AG10803 (cell line): ENCODE measurements at places on chromosomes 5 and 9.

DNA sequence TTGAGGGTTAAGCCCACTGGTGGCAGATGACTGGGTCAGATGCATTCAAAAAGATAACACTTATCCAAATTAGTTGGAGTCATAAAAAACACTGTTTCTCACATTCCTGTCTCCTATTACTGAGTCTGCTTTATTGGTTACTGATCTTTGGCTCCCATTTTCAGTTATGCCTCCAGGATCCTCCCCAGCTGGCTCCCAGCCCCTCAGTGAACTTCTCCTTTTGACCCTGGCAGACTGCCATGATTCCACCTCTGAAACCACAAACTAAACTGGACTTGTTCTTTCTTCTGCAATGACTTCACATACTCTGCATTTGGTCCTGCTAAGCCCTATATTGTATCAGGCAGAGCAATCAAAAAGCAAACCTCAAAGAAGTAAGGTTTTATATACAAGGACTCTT, 860.8 kb upstream of the DMAC1 start:
- DNase-seq = no peak

DNA sequence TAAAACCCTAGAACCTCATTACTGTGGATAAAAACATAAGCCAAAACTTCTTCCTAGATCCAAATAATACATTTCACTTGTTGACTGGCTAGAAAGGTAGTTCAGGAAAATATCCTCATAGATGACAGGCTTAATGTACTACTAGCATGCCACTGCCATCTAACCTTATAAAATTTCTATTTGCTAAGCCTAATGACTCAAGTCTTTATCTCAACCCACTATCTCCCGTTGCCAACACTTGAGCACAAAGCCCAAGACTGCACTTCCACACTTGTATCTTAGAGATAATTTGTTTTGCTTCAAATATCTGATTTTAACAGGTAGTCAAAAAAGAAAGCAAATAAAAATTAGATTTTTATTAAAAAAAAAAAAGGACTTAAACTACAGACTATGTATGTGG, 42.7 kb downstream of the FBXL17 start:
- DNase-seq = no peak

GRCh38 chr5:1545126-1545804, 21.5 kb upstream of the LPCAT1 start:
- no peak for DNase-seq

DNA sequence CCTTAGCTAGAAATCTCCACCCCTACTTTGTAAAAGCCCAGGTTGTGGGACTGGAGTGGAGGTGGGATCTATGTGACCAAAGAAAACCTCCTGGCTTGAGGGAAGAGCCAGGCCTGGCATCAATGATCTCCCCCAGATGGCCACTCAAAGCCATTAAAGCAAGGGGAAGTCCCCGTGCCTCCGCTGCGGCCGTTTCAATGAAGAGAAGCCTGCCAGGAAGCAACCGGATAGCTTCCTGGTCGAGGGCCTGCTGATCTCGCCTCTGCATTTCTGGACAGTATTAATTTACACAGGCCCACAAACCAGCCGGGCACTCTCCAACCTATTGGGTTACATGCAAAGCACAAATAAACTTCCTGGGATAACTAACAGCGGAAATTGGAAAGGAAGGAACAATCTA, 160.5 kb upstream of the MSX2 start:
- no peak for DNase-seq

- DNase-seq = no peak
These were observed 469.0 kb downstream of the CDH9 start for GRCh38 chr5:26569241-26569928.

DNA sequence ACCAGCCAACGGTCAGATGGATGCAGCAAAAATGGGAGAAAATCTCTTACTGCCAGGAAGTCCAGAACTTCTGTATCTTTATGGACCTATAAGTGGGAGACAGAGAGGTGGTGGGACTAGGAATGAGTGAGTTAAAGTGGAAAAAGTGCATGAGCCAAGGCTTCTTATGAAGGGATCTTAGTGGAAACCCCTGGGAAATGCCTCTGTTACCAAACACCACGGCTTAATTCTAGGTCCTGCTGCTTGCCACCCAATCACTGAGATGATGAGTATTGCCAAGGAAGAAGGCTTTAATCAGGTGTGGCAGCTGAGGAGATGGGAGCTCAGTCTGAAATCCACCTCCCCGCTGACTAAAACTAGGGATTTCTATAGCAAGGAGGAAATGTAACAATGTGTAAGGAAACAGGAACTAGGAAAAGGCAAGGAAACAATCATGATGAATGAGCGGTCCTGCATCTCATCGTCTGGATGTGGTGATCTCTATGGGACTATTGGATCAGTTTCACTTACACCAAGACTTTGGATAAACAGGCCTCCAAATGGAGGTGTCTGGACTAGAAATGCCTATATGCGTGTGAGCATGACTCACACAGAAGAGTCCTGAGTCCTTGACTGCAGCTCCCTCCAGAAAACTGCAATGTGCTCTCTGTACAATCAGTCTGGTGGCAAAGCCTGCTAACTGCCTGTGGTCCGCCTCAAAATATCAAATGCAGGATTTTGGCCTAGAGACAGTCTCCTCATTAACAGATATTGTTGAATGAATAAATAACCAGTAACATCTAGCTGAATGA, 98.2 kb upstream of the PRR16 start:
- DNase-seq = no peak

GRCh38 chr5:30499402-30499801, 694.1 kb upstream of the CDH6 start:
- no peak for DNase-seq

- DNase-seq = no peak
These were observed 47.8 kb downstream of the C9orf57 start for GRCh38 chr9:72012646-72013045.

DNA sequence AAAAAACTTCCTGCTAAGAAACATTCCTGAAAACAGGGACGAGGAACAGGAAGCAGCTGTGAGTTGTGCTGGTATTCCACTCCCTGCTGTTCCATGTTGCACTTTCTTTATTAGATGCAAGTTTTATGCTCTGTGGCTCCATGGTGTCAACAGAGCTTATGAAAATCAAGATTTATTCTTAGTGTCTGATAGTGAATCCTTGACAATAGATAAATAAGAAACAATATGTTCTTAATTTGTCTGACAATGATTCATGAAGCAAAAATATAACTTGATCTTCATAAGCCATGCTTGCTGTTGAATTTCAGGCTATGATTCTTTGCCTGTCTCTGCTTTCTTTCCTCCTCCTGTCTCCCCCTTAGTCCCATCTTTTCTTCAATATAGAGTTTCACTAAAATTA, 119.6 kb downstream of the DROSHA start:
- DNase-seq = peak; percentile 54

GRCh38 chr5:10854506-10855277, 93.7 kb upstream of the DAP start:
- peak; percentile 70 for DNase-seq

DNA sequence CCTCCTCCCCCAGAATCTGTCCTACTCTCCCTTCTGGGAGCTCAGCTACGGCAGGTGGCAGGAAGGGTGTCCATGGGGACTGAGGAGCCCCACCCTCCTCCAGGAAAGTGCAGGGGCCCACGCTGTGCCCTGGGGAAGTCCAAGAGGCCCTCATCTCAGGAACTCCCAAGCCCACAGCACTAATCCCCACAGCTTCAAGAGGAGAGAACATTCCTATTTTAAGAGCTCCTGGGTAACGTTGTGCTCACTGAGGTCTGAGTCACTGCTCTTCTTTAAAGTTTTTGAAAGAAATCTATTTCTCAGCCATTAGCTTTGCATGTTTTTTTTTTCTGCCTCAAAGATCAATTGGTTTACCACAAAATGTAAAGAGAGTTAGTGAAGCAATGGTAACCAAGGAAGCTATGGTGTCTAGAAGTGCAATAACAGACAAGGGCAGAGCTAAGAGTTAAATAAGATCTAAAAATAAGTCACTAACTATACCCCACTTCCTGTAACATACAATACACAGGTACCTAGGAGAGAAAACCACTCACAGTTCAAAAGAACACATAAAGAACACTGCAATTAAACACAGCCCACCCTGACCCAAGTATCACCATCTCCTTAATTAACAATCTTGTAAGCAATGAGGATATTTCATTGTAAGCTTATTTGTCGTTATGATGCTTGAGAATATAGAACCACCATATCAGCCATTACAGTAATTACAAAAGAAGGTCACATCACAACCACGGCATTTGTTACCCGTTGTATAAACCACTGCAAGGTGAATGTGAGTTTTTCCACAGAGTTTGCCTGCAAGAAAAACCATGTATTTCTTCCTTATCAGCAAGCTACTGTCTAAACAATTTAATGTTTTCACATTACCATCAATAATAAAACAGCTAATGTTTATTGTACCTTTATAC, 382.3 kb upstream of the SLC30A5 start:
- no peak for DNase-seq

GRCh38 chr9:13728917-13729811, 449.7 kb upstream of the MPDZ start:
- no peak for DNase-seq

DNA sequence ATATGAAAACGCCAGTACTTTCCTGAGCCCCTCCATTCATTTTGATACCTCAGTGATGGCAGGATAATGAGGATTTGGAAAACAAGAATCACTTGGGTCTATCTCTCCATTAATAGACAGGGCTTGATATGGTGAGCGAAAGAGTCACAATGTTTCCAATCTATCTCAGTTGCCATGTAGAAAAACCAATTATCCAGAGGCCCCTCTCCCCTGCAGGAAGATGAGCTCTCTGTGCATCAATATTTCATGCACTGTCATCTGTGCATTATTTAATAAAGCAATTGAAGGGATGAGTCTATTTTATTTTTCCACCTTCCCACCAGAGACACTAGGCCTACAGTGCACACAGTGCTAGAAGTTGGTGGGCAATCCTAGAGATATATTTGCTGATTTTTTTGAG, 326.9 kb downstream of the SPOCK1 start:
- no peak for DNase-seq

DNA sequence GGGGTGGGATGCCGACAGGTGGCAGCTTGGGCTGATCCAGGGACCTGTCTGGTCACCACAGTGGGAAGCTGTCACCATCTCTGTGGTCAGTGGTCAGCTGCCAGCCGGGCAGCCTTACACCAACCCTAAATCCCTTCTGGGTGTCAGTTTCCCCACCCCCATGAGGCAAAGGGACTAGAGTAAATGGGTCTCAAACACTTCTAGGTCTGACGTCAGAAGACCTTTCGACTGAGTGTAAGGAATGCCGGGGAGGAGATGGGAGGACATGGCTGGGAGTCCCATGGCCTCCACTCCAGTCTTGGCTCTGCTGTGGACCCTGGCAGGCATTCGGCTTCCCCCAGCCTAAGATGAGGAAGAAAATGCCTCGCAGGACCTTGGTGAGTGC, 40.3 kb upstream of the SLC25A51 start:
- DNase-seq = no peak

GRCh38 chr5:40627706-40628105, 52.0 kb upstream of the PTGER4 start:
- peak; percentile 38 for DNase-seq

DNA sequence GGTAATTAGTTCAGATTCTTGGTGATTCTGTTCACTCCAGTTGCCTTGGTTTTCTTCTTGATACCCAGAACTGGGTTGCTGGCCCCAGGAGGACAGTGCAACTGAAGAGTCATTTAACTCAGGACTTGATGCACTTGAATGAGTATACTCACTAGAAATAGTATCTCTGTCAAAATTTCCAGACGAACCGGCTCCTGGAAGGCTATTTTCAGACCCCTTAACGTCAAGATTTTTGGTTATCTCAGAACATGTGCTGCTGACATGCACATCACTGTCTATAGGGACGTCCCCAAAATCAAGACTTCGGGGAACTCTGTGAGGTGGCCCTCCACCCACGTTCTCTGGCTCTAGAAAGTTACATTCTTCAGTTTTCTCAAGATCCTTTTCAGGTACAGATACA, 56.7 kb upstream of the PCA3 start:
- no peak for DNase-seq

GRCh38 chr5:55027595-55027994, 3.5 kb downstream of the GZMK start:
- DNase-seq = no peak

- no peak for DNase-seq
These were observed 77.6 kb upstream of the SARDH start for GRCh38 chr9:133815781-133816180.

- peak; percentile 35 for DNase-seq
These were observed 111.6 kb downstream of the ZNF608 start for GRCh38 chr5:124634741-124635323.

GRCh38 chr9:105438141-105438806, 9.6 kb upstream of the FSD1L start:
- DNase-seq = peak; percentile 49

DNA sequence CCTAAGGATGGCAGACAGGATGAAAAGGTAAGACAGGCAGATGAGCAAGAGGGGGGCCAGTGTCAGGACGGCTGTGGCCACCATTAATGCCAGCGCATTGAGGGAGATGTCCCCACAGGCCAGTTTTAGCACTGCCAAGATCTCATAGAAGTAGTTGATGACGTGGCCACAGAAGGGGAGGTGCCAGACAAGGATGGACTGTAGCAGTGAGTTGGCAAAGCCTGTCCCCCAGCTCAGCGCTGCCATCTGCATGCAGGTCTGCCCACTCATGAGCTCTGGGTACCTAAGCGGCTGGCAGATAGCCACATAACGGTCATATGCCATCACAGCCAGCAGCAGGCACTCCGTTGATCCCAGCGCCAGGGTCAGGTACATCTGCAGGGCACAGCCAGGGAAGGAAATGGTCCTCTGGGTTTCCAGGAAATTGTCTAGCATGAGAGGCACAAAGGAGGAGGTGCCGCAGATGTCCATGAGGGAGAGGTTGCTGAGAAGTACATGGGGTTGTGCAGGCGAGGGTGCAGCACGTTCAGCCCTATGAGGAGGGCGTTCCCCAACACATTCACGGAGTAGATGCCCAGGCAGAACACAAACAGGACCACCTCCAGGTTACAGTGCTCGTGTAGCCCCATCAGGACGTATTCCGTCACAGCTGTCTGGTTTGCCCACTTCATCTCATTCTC, 10.8 kb downstream of the OR13J1 start:
- DNase-seq = peak; percentile 20

DNA sequence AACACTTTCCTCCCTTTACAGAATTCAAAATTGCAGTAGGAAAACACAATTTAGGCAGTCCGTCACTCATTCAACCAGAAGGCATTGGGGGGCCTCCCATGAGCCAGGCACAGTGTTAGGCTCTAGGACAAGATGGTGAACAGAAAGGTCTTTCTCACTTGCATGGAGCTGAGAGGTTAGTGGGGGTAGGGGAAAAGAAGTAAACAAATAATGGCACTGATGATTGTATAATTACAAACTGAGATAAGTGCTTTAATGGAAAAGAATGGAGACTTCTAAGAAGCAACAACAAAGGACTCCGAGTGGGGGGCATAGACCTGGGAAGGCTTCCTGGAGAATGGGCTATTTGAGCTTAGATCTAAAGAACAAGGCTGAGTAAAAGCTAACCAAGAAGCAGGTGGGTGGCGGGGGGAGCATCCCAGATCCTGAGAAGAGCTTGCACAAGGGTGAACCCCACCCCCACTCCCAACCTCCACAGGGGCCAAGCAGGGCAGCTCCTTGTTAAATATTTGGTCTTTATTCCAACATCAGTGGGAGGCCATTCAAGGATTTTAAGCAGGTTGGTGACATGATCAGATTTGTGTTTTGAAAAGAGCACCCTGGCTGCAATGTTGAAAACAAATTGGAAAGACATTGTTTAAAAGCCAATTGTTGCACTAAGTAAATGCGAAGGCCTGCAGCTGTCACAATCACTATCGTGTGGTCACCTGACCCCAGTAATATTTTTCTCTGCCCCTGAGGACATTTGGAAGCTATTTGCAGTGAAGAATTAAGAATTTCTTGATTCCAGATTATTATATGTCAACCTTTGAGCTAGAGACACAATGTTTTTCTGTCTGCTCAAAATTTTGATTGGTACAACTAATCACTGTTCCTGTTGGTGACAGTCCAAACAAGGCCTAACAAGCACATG, 73.9 kb upstream of the EFNA5 start:
- DNase-seq = no peak
